ENCODE measurements at places on chromosomes 11 and 22.

DNA sequence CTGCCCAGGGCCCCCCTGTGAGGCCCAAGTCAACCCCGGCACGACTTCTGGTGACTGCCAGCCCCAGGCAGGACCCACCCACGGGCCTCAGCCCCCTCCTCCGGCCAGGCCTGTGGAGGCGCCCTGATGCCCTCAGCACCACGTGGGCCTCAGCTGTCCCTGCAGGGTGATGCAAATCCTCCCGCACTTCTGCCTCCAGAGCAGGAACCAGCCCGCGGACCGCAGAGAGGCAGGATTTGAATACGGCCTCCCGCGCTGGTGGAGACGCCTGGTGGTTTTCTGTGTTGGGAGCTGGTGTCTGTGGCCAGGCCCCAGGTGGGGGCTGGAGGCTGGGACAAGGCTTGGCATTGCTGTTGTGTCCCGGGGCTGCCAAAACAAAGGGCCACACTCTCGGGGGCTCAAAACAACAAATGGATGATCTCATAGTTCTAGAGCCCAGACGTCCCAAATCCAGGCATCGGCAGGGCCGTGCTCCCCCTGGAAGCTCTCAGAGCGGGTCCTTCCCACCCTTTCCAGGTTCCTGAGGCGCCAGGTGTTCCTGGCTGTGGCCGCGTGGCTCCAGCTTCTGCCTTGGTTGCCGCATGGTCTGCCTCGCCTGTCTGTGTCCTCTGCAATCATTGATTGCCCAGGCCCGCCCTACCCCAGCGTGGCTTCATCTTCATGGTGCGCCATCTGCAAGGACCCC is 19.4 kb downstream of the TRPM5 start:
- no peak for DNase-seq

DNA sequence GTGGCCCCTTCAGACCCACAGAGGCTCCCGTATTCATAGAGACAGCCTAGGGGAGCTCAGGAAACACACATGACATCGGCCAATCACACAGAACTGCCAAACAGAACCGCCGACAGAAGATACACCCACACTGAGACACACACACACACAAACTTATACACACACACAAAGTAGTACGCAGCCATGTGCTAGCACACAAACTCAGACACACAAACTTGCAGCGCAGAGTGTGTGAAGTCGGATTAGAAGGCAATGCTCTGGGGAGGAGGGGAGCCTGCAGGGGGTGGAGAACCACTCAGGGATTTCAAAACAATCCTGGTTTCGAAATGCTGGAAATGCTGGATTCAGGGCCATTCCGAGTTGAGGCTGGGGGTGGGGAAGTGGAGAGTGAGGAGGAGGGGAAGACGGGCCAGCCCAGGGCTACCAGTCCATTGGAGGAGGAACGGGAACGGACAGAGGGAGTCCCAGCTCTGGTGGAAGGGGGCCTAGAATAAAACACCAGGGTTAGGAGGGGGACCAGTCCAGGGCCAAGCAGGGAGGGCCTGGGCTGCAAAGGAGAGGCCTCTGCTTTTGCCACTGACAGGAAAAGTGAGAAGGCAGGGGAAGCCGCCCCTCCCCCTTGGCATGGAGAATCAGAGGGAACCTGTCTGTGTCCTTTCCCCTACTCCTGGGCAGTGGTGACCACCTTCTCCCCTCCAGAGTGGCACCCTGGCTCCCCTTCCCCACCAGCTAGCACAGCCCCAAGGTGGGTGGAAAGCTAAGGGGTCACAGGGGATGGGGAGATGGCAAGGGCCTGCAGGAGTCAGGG is 4.4 kb downstream of the BCL9L start:
- no peak for DNase-seq

DNA sequence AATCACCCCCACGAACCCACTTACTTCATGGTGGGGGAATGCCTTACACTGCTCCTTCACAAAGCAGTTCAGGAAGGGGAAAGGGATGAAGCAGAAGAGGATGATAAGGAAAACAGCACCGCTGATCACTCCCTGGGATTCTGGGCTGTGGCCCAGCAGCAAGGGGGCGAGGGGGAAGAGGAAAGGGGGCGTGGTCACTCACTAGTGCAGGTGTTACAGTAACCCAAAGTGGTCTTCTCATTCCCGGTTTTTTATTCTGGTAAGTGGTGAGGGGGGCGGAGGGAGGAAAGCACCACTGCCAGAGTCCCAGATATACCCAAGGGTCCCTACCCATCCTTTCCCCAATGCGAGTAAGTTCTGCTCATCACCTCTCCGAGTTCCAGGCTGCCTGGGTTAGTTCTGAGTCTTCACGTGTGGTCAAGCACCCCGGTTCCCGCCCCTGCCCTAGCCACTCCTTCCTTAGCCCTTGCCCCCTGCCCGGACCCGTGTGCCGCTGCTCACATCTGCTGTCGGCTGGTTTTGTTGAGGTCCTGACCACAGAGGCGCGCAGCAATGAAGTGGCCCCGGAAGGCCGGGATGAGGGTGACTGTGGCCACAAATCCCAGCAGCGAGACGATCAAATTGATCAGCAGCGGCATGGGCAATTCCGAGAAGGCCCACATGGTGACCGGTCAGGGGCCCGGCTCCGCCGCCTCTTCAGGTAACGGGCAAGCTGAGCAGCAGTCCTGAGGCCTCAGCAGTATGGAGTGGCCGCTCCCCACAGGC is 477 bp downstream of the DPAGT1 start:
- DNase-seq: no peak

DNA sequence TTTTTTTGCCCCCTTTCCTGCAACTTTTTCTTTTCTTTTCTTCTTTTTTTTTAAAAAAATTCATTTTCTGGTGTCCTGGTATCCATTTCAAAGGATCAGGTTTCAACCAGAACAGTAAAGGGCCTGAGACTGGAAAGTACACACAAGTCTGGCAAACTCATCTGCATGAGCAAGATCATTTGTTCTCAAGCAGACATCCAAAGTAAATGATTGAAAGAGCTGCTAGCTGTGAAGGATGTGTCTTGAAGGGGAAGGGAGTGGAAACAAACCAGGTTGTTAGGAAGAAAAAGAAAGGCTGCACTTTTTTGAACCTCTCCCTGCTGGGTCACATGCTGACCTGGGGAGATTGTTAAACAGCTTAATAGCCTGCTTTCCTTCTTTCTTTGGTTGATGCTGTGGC is 5.3 kb downstream of the YAP1 start:
- no peak for DNase-seq

DNA sequence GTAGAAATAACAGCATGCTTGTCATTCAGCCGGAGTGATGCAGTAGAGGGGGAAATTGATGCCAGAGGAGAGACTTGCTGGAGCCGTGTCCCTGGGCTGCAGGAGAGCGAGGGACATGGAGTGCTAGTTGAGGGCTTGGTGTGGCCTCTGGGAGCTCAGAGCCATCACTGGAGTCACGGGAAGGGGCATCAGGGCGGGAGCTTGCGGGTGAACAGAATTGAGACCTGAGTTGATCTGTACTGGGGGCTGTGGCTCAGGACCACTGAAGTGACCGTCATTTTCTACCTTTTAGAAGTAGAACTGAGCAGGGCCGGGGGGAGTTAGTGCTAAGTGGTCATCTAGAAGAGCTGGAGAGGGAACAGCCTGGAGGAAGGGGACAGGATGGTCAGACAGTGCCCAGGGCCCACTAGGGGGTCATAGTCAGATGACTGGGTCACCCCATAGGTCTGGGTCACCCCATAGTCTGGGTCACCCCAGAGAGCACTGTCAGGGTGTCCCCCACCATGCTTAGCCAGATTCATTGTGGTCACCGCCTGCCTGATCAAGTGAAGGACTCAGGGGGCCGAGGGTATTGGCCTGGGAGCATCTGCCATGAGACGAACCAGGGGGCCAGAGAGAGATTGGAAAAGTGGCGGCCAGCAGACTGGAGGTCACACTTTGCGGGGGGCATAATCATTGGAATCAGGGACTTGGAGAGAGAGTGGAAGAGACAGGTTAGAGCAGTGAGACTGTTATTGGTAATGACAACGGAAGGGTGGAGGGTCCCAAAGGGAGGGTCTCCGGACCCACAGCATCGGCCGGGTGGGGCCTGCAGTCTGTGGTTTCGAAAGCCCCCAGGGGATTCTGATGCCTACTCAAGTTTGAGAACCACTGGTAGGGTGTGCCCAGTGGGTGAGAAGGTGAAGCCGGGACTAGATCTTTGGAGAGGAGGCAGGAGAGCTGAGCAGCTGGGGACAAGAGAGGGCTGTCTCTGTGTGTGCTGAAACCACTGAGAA is 15.2 kb downstream of the RIBC2 start:
- no peak for DNase-seq

DNA sequence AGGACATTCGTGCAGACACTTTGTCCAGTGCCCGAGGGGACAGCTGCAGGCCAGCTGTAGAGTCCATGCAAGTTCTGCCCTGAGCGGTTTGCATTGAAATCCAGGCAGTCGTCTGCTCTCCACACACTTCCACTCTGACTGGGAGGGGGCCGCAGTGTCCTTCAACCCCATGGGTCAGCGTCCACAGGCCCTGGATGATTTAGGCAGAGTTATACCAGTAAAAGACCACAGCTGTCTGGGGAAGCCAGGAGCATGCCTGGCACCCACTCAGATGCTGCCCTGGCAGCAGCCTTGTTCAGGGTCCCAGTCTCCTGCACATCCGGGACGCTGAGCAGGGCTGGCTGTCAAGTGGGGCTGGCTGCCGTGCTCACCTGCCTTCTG is 26.5 kb downstream of the KRTAP5-5 start:
- DNase-seq: no peak

GRCh38 chr11:8754241-8754640 is 71.6 kb downstream of the RPL27A start:
- no peak for DNase-seq

DNA sequence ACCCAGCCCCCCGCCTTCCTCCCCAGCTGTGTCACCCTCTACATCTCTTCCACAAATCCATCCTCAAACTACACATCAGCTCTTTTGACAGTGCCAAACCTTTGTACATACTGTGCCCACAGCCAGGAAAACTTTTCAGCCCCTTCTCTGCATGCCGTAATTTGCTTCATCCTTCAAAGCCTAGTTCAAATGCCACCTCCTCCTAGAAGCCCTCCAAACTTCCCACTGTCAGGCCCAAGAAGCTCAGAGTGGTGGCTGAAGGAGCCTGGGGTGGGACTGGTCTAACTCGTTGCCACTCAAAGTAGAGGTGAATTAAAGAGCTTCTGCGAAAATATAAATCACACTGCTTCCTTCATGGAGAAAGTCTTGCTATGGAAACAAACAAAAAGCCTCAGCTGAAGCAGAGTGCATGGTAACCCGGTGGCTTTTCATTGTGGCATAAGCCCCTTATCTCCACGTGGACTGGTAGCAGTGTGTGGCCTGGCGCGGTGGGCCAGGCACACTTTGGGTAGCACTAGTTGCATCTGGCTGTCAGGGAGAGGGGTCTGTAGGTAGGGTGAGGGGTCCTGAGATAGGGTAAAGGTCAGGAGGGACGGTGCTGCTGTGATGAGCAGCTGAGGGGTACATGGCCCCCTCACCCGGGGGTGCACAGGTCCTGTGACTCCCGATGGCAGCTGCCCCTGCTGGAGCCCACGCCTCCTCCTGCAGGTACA is 76.9 kb downstream of the MYO7A start:
- DNase-seq: no peak

DNA sequence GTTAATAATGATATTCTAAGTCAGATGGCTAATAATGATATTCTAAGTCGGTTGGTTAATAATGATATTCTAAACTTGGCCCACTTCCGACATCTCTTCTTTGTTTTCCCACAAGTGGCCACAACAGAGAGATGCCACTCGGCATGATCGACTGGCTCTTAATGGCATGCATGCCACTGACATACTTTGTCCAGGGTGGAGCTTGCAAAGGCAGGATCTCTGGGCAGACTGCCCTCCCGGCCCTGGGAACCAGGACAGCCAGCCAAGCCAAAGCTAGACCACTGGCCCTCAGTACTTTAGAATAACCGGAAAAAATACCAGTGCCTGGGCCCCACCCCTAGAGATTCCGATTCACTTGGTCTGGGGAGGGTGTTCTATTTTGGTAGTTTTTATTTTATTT is 78.1 kb downstream of the KIAA1671 start:
- no peak for DNase-seq

- peak; percentile 30 for DNase-seq
Measured at GRCh38 chr22:30947816-30948454, 20.6 kb downstream of the MORC2 start.

- DNase-seq: no peak
Measured at GRCh38 chr22:42152661-42153270, 22.2 kb upstream of the CYP2D6 start.

Measured in hematopoietic multipotent progenitor cell (in vitro differentiated cells).